Non-pigmented ciliary epithelial cell (primary cell): ENCODE measurements at places on chromosomes 5 and 9.

- DNase-seq = no peak
These were observed 34.8 kb upstream of the PRDM12 start for GRCh38 chr9:130629443-130630070.

DNA sequence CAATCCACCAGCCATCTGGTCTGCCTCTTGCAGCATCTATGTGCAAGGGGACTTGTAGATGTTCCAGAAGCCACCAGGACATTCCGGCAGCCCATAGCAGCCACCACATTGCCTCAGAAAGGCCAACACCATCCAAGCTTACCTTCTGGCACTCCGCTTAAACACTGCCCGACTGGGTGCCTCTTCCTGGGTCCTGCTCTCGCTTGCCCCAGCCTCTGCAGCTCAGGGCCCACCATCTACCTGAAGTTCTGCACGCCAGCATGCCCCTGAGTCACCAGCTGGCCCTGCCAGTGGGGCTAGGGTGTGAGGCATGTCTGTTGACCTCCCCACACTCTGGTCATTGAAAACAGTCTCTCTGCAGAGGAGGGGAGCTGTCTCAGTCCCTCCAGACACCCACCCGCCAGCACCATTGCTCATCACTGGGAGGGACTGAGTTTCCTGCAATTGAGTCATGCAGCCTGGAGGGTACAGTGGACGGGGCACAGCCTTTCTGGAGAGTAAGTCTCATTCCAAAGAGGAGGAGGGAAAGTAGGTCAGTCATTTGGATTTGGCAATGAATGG is 16.9 kb upstream of the COL5A1 start:
- no peak for DNase-seq

DNA sequence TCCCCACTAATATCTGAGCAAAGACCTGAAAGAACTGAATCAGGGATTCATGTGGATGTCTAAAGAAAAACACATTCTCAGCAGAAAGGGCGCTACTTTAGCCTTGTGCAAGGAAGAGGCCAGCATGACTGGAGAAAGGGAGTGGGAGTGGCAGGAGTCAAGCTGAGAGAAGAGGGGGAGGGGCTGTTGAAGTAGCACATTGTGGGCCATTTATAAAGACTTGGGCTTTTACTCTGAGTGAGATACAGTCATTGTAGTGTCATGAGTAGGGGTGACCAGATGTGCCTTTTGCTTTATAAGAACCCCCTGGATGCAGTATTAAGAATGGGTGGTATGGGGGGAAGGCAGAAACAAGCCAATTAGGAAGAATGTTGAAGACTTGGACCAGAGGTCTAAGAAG is 452.8 kb downstream of the ENC1 start:
- DNase-seq = no peak

- no peak for DNase-seq
These were observed 17.8 kb downstream of the LRRC8A start for GRCh38 chr9:128899566-128900322.

DNA sequence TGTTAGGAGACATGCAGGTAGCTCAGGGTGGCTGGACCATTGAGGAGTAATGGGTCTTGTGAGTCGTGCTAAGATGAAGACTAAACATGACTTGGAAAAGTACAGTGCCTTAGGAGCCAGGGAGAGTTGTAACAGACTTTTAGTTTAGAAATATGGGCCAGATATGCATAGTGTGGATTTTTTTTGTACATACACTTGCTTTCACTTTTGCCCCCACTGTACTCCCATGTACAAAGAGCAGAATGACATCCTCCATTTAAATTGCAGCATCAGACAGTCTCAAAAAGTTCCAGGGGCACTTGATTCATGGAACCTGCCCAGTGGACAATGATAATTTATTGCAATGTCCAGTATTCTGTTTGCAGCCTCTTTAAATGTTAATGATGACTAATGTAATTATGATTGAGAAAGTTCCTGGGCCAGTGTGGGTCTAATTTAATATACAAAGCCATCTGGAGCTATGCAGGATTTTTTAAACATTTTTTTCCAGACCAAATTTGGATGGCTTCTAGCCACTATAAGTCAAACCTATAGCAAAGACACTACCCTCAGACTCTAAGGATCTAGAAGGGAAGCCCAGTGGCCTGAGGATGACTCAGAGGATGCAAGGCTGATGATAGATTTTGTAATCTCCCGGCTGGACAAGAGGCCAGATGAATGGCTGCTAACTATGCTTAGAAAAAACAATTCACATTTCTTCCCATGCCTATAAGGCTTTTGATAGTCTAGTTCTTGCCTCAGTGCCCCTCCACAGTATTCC is 80.1 kb downstream of the TRPC7 start:
- no peak for DNase-seq

DNA sequence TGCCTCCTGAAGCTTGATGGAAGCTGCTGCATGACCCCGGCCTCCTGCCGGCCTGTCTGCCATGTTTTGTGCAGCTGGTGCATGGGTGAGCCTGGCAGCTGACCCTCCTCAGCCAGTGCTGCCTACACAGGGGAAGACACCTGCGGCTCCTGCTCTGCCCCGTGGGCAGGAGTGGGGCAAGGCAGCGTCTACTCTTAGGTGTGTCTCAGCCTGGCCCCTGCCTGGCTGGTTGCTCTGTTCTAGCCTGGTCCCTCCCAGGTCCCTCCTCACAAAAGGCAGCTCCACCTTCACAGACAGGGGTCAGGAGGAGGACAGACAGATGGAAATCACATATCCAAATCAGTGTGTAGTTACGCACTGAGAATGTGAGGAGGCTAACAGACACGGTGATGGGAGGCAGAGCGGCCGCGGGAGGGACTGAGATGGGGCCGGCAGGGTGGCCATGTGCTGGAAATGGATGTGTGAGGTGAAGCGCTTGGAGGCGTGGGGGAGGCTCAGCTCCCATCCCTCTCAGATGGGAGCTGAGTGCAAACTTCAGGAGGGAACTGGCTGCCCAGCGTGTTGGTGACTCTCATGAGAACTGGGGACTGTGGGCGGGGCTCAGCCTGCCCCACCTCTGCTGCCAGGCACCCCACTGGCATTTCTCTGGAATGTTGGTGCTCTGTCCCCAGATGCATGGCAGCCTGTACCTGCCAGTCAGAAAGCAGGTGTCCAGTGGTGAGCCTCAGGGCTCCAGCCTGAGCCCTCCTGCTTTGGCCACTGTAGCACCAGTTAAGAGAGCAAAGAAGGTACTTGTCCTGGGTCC is 43.4 kb downstream of the PPARGC1B start:
- no peak for DNase-seq

- no peak for DNase-seq
These were observed 4.4 kb upstream of the SNX2 start for GRCh38 chr5:122770477-122770876.

- DNase-seq = no peak
These were observed 10.4 kb downstream of the FPGS start for GRCh38 chr9:127812936-127813675.

GRCh38 chr5:17087035-17087434 is 130.4 kb upstream of the BASP1 start:
- peak; percentile 18 for DNase-seq

DNA sequence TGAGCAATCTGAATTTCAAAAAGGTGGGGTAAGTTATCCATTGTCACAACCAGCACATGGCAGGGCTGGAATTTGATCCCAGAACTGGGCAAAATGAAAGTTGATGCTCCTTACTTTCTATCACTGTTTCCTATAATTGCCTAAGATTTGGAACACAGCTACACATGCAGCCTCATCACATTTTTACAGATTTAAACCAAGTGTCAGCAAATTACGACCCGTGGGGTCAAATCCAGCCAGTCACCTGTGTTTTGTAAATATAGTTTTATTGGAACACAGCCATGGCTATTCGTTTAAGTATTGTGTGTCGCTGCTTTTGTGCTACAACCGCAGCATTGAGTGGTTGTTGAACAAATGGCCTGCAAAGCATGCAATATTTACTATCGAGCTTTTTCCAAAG is 94.3 kb downstream of the SREK1 start:
- no peak for DNase-seq

- DNase-seq = no peak
These were observed 616.9 kb downstream of the CSNK1G3 start for GRCh38 chr5:124128867-124129266.

- DNase-seq = no peak
These were observed 216.4 kb downstream of the EPB41L4A start for GRCh38 chr5:112202694-112203093.

DNA sequence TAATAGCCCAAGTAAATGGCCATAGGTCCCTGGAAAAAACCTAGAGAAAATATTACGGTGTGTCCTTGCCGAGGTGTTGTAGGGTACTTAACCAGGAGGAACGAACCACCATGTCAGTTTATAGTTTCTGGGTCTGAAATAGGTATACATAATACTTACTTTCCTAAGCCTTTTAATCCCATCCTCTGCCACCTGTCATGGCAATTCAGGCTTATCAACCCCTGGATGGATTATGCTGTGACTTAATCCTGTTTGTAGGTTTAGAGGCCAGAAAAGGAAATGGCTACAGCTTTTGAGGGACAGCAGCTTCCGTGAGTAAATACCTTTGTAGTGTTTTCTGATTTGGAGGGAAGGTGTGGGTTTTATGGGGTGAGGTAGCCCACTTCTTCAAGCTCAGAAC is 89.1 kb upstream of the PTPRD start:
- DNase-seq = no peak

GRCh38 chr5:175207321-175208040 is 236.5 kb downstream of the DRD1 start:
- no peak for DNase-seq

DNA sequence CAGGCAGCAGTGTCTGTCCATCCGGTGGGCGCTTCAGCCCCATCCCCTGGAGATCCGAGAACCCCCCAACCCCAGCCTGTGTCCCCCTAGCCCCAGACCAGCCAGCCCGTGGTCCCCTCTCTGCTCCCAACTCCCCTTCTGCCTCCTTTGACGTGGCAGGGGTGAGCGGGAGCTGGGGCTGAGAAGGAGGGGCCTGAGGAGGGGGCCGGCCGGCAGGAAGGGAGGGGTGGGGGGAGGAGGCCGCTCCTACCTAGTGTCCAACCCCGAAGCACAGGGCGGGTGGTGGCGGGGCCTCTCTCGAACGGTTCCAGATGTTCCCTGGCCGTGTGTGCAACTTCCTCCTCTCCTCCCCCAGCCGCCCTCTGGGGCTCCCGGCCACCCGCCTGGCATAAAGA is 31.0 kb downstream of the GOLGA2 start:
- peak; percentile 37 for DNase-seq

DNA sequence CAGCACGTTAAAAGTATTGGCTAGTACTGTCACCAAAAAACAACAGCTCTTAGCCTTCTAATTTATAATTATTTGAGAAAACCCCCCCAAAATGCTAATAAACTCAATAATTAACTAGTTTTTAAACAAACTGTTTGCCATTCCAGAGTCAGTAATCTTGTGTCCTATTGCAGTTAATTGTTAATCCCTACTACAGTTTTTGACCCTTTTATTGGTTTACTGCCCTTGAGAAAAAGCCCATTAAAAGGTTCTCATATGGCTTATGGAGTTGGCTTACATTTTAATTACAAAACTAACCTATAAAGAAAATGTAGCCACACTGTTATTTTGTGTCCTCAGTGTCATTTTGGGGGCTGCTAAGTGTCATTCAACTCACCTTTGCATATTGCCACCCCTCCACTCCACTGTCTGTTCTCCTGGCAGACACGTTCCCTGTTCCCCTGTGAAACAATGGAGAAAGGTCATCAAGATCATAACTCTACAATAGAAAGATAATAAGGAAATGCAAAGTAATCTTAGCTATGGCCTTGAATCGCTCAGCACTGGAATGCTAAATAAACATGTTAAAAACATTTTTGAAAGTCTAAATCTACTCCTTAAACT is 51.6 kb upstream of the TXNDC8 start:
- DNase-seq = no peak

GRCh38 chr5:17129093-17129849 is 88.2 kb upstream of the BASP1 start:
- no peak for DNase-seq

GRCh38 chr9:12413986-12414385 is 279.2 kb upstream of the TYRP1 start:
- no peak for DNase-seq

DNA sequence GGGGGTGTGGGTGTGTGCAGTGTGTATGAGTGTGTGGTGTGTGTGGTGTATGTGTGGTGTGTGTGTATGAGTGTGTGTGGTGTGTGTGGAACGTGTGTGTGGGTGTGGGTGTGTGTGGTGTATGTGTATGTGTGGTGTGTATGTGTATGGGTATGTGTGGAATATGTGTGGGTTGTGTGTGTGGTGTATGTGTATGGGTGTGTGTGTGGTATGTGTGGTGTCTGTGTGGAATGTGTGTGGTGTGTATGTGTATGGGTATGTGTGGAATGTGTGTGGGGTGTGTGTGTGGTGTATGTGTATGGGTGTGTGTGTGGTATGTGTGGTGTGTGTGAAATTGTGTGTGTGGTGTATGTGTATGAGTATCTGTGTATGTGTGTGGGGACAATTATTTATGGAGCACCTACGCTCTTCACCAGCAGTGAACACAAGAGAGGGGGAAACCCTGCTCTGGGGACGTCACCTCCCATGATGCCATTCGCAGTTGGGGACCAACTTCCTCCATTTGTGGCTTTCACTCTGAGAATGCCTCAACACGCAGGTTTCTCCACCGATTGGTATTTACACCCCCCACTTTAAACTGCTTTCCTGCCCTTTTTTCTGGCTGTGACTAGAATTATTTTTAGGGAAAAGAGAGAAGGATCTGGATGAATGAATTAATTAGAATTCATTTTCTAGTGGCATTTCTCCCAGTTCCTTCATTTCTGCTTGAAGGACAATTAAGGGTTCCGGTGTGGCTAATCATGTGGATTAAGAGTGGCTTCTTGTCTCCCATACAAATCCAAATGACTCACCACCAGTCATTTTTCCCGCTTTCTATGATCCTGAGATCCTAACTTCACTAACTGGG is 238.1 kb downstream of the ROR2 start:
- no peak for DNase-seq

DNA sequence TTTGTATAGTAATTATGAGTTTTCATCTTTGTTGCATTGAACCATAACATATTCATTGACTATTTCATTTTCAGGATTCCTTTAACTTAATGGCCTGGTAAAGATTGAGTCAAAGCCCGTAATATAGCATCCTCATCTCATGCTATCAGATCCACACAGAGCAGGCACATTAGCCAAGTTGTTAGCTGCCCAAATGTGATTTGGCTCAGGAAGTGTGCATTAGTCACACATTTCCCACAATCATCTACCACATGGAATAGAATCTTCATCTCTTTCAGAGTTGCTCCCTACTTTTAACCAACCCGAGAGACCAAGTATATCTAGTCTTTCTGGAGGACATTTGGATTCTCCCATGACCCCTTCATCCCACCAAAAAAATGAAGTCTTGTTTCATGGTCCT is 481.0 kb upstream of the PTGER4 start:
- DNase-seq = no peak

- no peak for DNase-seq
These were observed 216.9 kb downstream of the DEPDC1B start for GRCh38 chr5:60483050-60483449.

- DNase-seq = no peak
These were observed 923.0 kb upstream of the SEMA6A start for GRCh38 chr5:117497601-117498000.

- no peak for DNase-seq
These were observed 44.7 kb downstream of the GRIN3A start for GRCh38 chr9:101693546-101694336.

- no peak for DNase-seq
These were observed 68.6 kb downstream of the NLN start for GRCh38 chr5:65790371-65791163.
